Neuronal stem cell (in vitro differentiated cells): ENCODE measurements at places on chromosomes 2 and 18.

GRCh38 chr2:119469661-119470297 is 38.1 kb downstream of the TMEM37 start:
- no peak overlapping the region for H3K4me3 ChIP-seq
- H3K36me3 ChIP-seq = no peaks in the 10 kb centered on the region
- no peak overlapping the region for H3K27ac ChIP-seq
- H3K4me1 ChIP-seq = no peaks in the 10 kb centered on the region
- DNase-seq = no peak

DNA sequence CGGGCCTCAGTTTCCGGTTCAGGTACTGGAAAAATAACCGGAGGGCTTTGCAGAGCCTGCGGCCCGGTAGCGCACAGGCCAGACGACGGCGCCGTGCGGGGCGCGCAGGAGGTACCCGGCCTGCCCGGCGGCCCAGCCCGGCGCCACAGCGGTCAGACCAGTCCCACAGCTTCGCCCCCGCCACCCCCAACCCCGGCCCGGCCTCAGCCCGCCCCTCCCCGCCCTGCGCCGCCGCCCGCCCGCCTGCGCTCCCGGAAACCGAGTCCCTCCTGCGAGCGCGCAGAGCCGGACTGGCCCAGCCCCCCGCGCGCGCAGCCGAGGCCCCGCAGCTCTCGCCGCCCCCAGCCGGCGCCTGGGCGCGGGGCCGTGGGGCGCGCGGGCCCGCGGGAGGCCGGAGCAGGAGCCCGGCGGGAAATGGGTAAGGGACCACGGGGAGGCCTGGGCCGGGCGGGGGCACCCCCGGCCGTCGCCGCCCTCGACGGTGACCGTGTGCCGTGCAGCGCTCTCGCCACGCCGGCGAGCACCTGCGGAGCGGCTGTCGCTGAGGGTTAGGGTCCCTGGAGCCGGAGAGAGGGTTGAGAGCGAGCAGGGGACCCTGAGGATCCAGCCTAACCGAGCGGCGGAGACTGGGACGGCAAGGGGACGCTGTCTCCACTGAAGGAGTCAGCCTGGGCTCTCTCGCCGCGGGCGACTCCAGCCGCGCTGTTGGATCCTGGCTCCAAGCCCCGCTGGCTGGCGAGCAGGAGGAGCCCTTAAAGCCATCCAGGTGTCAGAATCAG is 16.5 kb upstream of the PSD4 start:
- no peak for DNase-seq
- no peaks in the 10 kb centered on the region for H3K36me3 ChIP-seq
- no peak overlapping the region for H3K27ac ChIP-seq
- peak overlapping the region; percentile 86 for H3K4me3 ChIP-seq
- peaks cover 3% of the 10 kb centered on the region for H3K4me1 ChIP-seq

DNA sequence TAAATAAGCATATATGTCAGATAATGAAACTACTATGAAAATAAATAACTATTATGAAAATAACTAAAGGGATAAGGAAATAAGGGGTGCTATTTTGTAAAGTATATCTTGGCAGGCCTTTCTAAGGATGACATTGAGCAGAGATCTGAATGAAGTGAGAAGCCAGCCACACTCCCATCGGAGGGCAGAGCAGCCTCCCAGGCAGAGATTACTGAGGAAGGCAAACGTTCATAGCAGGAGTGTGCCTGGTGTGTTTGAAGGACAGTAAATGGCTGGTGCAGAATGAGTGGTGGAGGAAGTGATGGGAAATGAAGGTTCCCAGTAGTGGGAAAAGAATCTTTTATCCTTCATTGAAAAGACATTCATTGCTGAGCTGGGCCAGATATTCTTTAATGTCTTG is 62.5 kb downstream of the SPHKAP start:
- H3K27ac ChIP-seq = no peak overlapping the region
- H3K36me3 ChIP-seq = no peaks in the 10 kb centered on the region
- no peak overlapping the region for H3K4me3 ChIP-seq
- no peak for DNase-seq
- H3K27me3 ChIP-seq = no peaks in the 10 kb centered on the region

GRCh38 chr2:5235701-5236100 is 456.5 kb upstream of the SOX11 start:
- H3K27ac ChIP-seq = no peak overlapping the region
- no peaks in the 10 kb centered on the region for H3K27me3 ChIP-seq
- H3K36me3 ChIP-seq = no peaks in the 10 kb centered on the region
- peaks cover 4% of the 10 kb centered on the region for H3K4me1 ChIP-seq
- DNase-seq = no peak
- H3K4me3 ChIP-seq = no peak overlapping the region

GRCh38 chr18:12302391-12303147 is 5.5 kb upstream of the TUBB6 start:
- no peak for DNase-seq
- H3K4me3 ChIP-seq = no peak overlapping the region
- no peaks in the 10 kb centered on the region for H3K36me3 ChIP-seq
- peaks cover 11% of the 10 kb centered on the region for H3K4me1 ChIP-seq

- no peak overlapping the region for H3K4me3 ChIP-seq
- no peak for DNase-seq
- H3K27me3 ChIP-seq = no peaks in the 10 kb centered on the region
- no peak overlapping the region for H3K27ac ChIP-seq
These were observed 355.0 kb downstream of the SS18 start for GRCh38 chr18:25735459-25735858.

DNA sequence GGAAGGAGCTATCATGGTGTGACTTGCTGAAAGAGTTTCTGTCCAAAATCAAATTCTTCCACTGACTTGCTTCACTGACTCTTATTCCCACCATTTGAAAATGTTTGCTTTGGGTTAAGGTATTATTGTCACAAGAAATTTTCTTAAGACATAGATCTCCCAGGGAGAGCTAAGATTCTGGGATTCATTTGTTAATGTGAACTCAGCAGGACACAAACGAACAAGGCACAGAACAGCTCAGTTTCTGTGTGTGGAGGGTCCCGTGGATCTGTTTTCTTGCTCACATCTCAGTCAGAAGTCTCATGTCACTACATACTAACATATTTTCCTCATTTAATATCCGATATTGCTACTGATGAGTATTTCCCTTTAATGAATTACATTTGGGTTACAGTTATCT is 8.2 kb upstream of the HNRNPA3 start:
- H3K27me3 ChIP-seq = no peaks in the 10 kb centered on the region
- no peak overlapping the region for H3K27ac ChIP-seq
- H3K36me3 ChIP-seq = no peaks in the 10 kb centered on the region
- no peak overlapping the region for H3K4me3 ChIP-seq
